ENCODE measurements at places on chromosomes 6 and 20.

DNA sequence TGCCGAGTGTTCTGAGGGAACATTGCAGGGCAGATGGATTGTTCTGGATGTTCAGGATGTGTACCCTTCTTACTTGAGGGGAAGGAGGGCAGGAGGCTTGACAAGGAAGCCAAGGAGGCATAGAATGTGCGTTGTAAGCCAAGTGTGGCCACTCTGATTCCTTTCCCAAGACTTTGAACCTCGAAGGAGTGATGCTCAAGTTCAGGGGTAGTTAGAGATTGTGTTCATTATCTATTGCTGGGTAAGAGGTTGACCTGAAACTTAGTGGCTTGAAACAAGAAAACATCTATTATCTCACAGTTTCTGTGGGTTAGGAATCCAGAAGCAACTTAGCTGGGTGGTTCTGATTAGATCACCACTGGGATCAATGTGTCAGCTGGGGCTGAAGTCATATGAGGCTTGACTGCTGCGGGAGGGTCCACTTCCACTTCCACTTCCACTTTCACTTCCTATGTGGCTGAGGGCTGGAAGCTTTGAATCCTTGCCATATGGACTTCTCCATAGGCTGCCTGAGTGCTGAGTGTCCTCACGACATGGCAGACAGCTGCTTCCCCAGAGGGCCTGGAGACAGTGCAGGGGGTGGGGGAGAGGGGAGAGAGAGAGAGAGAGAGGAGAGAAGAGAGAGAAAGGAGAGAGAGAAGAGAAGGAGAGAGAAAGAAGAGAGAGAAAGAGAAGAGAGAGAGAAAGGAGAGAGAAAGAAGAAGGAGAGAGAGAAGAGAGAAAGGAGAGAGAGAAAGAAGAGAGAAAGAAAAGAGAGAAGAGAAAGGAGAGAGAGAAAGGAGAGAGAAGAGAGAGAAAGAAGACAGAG lies 6.9 kb upstream of the CD40 start:
- no peak for DNase-seq

DNA sequence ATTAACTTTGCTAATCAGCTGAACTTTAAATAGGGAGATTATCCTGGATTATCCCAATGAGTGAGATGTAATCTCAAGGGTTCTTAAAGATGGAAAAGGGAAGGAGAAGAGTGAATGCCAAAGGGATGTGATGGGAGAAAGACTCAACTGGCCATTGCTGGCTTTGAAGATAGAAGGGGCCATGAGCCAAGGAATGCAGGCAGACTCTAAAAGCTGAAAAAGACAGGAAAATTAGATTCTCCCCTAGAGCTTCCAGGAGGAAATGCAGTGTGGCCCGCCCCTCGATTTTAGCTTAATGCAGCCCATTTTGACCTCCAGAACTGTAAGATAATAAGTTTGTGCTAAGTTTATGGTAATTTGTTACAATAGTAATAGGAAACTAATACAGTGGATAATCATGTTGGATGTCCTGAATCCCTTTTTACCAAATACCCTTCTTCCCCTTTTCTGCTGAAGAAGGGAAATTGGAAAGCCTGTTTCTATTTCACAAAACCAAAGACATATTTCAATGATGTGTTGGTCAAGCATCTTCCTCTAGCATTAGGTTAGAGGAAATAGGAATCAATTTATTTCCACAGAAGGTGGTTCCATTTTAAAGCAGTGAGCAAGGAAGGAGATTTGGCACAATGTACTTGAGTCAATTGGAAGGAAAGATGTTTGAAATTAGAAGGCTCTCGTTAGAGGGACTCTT lies 3.3 kb upstream of the HDDC2 start:
- no peak for DNase-seq

- DNase-seq: no peak
Measured at GRCh38 chr6:140001005-140001404, 626.6 kb upstream of the CITED2 start.

DNA sequence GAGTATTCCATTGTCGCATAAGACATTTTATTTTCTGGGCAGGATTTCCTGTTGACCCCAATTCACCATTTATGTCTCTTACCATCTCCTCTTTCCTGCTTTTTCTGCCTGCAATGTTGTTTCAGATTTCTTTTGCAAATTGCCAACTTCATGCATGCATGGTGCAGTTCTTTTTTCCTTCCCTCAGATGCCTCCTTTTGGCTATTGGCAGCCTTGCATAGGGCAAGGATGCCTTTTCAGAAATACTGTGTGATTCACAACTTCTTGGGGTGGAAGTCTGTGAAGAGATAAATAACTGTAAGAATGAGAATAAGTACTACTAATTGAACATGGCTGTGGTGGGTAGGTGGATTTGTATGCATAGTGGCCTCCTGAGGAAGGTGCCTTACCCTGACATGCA lies 116.7 kb downstream of the SOX4 start:
- no peak for DNase-seq

DNA sequence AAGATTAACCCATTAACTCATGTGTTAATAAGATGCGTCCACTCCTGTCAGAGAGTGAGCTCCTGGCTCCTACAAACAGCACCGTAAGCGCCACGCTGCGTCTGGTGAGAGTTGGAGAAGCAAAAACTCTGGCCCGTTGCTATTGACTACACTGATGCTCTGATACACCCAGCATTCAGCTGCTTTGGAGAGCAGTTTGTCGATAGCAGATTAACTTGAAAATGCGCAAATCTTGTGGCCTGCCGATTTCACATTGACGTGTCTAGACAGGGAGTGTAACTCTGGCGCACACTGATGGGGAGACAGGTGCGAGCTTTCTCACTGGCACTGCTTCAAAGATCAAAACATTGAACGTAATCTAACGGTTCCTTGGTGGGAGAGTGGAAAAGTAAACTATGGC lies 151.7 kb upstream of the RPS6KA2 start:
- DNase-seq: no peak

DNA sequence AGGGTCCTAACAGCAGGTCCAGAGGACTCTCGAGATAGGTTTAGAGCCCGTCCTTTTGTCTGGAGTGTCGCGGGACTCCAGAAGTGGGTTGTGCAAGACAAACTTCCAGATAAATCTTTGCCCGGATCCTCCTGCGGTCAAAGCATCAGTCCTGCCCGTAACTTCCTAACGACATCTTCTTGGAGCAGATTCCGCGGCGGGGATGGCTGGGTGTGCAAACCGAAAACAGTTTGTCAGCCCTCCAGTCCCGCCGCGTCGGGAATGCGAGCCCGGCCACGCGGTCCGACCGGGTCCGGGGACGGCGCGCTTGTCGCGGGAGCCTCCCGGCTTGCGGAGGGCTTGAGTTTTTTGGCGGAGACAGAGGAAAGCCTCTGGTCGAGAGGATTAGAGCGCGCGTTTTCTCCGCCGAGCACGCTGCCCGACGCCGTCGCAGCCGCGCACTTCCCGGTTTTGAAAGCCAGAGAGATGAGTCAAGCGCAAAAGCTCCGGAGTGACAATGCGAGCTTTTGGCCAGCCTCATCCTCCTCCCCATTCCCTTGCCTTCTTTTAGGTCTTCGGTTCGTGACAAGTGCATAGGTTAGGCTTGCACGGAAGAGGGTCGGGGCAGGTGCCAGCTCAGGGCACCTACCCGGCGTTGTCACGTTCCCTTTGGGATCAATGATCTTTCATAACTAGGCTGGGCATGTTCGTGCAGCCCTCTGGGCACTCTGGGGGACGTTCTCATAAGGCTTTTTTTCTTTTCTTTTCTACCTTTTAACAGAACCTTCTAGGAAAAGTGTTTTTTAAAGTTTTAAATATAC lies 91.3 kb upstream of the PRDM1 start:
- no peak for DNase-seq

DNA sequence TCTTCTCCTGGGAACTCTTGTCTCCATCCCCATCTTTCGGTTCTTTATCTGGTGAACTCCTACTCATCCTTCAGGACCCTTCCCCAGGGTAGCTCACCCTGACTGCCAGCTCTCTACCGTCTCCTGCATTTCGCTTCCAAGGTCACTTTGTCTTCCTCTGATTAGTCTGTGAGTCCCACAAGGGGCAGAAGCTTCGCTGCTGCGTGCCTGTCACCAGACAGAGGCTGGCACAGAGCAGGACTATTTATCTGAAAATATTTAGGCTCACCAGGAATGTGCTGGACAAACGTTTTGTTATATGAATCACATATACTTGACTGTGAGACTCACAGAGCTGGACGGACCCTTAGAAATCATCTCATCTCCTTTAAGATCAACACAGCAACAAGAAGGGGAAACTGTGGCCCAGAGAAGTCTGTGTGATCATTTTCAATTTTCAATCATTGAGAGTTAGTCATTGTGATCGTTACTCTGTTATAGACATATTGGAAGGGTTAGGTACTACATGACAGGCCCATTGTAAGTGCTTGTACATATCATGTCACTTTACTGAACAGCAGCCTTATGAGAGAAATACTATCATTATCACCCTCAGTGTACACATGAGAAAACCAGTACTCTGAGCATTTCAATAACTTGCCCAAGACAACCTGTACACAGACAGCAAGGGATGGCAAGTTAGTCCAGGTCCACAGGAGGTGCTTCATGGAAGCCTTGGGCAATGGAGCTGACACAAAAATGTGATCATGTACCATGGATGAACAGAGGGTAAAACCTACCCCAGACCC lies 51.4 kb downstream of the JPH2 start:
- DNase-seq: no peak

- no peak for DNase-seq
Measured at GRCh38 chr6:30849903-30850651, 34.2 kb upstream of the DDR1 start.

DNA sequence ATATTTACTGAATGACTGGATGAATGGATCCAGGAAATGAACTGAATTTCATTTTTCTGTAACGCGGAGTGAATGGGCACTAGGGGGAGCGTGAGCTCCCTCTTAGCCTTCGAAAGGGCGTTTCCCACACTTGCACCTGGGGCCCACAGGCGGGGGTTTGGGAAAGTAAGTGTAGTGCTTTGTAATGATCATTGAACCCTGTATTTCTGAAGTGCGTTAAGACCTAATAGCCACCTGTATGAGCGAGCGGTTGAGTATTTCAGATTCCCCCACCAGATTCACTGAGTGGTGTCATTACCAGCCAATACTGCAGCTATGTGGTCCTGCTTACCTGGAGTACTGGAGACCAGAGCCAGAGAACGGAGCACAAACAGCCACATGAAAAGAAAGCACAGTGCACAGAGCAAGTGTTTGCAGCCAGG lies 10.5 kb downstream of the SYTL3 start:
- DNase-seq: no peak

DNA sequence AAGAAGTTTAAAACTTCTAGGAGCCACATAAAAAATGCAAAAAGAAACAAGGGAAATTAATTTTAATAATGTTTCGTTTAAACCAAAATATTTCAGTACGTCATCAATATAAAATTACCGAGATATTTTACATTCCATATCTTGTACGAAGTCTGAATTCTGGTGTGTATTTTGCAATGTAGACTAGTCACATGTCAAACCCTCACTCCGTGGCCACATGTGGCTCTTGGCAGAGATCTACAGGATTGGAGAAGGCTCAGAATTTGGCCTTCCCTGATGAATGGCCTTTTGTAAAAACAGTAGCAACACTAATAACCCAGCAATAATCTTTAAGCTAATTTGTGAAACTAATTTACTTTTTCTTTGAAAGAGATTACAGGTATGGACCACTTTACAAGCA lies 217.1 kb downstream of the PRL start:
- DNase-seq: no peak

DNA sequence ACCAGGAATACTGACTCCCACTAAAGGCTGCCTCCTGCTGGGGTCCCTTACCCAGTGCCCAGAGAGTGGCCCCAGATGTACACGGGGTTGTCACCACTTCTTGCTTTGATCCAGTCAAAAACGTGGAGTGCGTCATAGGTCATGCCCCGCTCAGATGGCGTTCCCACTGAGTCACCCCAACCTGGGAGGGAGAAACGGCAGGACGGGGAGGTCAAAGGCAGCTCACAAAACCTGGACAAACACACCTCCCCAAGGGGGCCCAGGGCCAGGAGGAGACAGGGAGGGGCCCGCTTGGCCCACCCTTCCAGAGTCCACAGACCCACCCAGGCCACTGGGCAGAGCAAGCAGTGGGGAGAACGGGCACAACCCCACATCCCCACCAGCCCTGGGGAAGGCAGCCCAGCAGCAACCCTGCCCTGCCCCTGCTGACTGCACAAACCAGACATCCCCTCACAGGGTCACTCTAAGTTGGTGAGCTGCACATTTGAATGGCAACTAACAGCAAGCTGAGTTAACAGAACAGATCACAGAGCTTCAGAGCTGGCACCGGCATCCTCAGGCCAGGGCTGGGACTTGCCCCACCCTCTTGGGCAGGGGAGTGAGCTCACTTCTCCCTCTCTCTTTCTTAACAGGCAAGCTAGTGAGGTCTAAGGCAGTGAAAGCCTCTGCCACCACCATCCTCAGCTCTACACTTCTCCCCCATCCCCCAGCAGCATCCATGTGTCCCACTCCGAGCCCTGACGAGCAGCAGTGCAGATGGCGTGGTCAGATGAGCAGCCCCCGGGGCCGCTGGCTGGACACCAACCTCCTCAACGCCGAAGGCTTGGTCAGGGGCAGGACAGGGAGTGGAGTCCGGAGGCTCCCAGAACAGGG lies 61.7 kb downstream of the PYGB start:
- no peak for DNase-seq

DNA sequence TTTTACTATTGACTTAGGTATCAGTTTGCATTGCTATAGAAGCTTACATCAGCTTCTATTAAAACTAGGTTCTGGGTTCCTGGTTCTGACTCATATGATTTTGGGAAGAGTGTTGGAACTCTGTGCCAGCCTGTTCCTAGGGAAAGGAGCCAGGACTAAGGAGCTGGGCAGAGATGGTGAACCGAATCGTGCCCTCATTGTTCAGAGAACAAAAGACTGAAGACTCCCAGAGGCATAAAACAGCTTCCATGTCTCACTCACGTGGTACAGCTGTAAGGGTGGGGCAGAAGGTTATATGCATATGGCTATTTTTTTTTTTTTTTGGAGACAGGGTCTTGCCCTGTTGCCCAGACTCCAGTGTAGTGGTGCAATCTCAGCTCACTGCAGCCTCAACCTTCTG lies 89.1 kb upstream of the THBS2 start:
- DNase-seq: no peak

DNA sequence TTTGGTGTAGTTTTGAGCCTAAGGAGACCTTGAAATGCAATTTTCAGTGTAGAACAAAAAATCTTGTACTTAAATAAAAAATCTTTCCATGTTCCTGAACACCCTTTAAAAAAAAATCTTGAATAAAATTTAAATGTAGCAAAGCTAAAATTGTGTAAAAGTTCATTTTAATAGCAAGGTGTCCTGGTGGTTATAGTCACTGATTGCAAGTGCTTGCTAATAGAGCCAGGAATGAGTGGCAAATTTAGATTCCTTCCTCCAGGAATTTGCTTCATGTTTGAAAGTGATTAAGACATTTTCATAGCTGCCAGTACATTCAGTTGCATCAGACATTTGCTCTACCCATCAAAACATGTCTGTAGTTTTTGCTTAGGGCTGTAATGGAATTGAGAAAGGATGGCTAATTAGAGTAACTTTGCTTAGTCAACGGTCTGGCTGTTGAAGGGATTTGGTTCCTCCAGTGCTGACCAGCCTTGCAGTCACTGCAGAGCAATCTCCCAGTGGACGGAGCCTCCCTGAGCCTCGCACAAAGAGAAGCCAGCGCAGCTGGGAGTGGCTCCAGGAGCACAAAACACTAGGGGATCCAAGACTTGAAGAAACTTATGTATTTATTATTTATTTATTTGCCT lies 36.5 kb downstream of the AKAP12 start:
- no peak for DNase-seq

- DNase-seq: no peak
Measured at GRCh38 chr20:14544688-14545087, 207.3 kb upstream of the FLRT3 start.

All from stimulated activated CD4-positive, alpha-beta T cell treated with anti-CD3 and anti-CD28 coated beads, Interleukin-15, amount 100 ng/mL, for 48 hours (primary cell).